ENCODE measurements at places on chromosomes 3 and 15.

- no peak for DNase-seq
Observed at GRCh38 chr3:134908271-134908670, 113.2 kb downstream of the EPHB1 start.

- DNase-seq, result no peak
Observed at GRCh38 chr15:75233504-75234190, 24.5 kb upstream of the GOLGA6C start.

GRCh38 chr15:22918596-22919140, 61.5 kb downstream of the CYFIP1 start:
- DNase-seq, result no peak

GRCh38 chr3:183447206-183448001, 19.0 kb upstream of the MCF2L2 start:
- DNase-seq, result peak; percentile 99

DNA sequence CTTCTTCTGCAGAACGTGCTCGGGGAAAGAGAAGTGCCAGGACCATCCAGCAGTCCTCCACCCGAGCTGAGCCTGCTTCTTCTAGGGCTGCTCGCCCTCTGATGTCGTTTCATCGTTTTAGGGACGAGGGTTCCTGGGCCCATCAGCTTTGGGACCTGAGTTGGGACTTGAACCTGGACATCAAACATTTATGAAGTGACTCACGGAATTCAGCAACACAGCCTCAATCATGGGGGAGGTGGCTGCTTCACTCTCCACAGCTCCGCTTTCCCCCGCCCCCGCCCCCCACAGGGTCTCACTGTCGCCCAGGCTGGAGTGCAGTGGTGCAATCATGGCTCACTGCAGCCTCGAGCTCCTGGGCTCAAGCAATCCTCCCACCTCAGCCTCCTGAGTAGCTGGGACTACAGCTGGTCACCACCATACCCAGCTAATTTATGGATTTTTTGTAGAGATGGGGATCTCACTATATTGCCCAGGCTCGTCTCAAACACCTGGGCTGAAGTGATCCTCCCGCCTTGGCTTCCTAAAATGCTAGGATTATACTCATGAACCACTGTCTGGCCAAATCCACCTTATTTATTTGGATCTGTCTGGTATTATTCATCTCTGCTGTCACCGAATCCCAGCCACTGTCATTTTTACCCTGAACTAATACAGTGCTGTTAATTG, 725 bp upstream of the SCAMP2 start:
- DNase-seq, result peak; percentile 24

GRCh38 chr15:101490922-101491733, 1.6 kb upstream of the PCSK6 start:
- DNase-seq, result no peak

DNA sequence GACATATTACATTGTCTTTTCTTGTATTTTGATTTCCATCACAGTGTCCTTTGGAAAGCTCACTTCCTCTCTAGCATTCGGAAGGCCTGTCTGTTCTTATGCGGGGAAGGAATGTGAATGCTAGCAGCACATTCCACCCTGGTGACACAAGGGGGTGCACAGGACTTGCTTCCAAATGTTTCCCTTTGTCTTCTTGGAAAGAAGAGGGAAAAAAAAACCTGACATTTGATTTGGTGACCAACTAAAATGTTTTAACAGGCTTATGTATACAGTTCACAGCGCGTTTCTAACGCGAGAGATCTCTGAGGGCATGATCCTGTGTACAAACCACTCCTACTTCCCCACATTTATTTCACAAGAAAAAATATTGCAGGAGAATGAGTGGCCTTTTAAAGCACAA, 107.6 kb upstream of the FXR1 start:
- peak; percentile 84 for DNase-seq

DNA sequence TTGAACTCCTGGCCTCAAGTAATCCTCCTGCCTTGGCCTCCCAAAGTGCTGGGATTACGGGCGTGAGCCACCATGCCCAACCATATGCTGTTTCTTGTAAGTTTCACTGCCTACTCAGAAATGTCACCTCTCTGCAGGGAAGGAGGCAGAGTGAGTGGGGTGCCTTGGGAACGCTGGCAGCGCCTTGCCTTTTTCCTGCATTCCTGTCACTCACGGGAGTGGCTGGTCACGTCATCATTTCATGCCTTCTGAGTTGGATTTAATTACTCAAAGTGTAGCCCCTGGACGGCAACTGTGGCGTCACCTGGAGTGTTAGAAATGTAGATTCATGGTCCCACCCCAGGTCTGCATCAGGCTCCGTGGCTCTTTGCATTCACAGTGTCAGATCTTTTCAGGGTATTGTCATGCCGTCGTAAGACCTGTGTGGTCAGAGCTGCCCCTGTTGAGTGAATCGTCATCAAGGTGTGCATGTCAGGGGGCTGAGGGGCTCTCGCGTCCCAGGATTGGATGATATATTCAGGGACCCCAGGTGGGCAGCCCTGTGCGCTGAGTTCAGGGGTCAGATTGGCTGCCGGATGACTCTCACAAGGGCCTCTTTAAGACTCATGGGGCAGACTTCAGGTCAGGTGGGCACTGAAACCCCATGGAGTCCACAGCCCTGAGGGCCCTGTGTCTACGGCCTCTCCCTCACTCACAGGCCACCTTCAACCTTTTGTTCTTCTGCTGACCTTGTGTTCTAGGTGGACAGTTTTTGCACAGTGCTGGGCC, 65.9 kb upstream of the KLHL25 start:
- DNase-seq, result no peak

DNA sequence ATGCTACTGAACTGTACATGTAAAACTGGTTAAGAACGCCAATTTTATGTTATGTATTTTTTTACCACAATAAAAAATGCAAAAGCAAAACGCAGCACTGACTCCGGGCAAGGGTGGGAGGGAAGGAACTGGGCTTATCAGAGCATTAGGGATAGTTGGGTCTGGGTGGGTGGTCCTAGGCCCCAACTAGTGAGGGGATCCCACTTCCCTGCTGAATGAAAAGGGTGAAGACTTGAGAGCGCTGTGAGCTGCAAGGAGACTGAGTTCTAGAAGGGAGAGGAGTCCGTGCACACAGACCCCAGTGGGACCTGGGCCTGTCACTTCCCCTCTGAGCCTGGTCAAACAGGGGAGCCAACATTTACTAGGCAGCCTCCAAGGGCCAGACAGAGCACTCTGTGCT, 98.6 kb downstream of the TPRA1 start:
- DNase-seq, result no peak

DNA sequence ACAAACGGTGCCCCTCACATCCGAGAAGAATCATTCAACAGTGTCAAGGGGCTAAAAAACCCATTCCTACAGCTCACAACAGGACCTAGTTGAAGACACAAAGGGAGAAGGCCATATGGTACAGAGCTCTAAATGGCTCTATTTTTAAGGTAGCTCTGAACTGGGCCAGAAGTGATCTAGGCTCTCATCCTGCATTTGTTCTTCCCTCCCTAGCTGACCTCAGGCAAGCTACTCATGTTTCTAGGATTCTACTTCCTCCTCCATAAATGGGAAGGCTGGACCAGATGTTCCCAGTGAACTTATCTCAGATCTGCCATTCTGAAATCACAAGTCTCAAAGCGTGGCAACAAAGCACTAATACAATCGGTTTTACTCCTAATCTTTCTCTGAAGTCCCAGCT, 62.3 kb downstream of the CPNE4 start:
- DNase-seq, result no peak

DNA sequence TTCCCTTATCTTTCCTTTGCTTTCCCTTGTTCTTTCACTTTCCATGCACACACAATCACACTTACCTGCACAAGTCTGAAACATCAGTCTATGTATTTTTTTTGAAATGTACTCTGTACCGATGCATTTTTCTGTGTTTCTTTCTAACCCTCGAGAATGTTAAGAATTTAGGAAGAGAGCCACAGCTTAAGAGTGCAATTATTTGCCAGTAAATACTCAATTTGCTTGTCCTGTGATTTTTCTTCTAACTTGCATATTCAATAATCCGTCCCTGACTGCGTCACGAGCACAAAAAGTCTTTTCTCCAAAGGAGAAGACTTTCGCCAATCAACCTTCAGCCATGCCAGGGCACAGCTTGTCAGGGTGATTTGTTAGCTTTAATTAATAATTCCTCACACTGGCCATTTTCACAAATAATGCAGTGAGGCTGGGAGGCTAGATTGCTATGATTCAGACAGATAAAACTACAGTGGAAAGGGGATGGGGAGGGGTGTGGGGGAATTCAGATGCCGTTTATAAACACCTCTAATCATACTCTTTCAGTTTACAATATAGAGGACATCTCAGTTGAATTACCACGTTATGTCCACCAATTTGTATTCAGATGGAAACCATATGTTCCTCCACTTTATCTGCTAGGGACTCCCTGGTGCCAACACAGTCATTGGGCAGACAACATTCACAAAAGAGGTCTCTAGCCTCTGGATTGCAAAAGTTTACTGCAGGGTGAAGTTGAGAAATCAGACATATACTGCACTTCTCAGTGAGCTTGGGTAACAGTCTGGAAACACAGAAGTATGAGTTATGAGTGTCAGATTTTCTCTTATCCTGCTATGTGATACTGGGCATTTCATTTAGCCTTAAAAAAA, 388.0 kb downstream of the ZBTB20 start:
- DNase-seq, result no peak

DNA sequence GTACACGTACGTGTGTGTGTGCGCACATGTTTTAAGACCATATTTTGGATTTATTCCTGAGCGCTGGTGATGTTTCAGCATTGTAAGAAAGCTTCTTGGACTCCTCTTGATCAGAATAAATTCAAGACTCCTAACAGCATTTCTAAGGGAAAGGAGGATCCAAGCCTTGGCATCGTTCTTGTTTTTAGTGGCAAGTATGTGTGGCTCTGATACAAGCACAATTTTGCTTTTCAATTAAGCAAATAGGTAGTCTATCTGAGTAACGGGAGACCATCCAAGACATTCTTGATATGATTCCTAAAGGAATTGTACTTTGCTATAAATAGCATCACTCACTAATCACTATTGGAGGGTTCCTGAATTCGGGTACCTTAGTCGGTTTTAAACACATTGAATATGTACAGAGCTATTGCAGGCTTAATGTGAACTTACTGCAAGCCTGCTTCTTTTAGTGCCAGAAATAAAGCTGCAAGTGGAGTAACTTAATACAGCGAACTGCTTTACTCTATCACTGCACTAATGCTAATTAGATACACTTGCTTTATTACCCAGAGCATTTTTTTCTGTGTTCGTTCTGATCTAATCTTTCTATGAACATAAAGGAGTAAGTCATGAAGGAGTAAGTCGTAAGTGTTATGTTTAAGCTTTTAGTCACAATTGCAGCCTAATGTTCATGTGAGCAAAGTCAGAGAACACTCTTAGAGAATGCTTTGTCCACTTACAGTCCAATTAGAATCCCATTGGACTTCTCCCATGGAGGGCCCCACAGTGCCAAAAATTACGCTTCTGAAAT, 186.3 kb downstream of the MCTP2 start:
- no peak for DNase-seq

DNA sequence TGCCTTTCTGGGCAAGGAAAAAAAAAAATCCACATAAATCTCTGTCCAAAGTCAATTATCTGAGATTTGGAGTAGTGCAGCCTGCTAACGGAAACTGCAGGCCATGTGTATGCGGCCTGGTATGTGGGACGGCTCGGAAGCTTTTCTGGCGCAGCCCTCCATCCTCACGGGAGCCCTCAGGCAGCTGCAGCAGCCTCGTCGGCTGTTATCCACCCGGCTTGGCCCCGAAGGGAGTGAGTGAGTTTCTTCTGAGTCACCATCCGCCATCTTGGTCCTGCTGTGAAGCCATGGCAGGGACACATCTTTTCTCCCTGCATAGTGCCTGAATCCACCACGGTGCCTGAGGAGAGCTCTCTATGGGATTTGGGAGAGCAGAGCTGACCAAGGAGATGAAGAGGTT, 62.8 kb downstream of the POLR2M start:
- DNase-seq, result no peak

GRCh38 chr15:66115568-66116206, 137.9 kb downstream of the MEGF11 start:
- peak; percentile 26 for DNase-seq

- no peak for DNase-seq
Observed at GRCh38 chr15:89781891-89782618, 5.9 kb downstream of the MESP2 start.

- no peak for DNase-seq
Observed at GRCh38 chr15:94522125-94522524, 290.8 kb downstream of the MCTP2 start.

GRCh38 chr15:57972864-57973263, 92.6 kb downstream of the ALDH1A2 start:
- DNase-seq, result peak; percentile 68

- DNase-seq, result no peak
Observed at GRCh38 chr3:49601358-49602048, 47.2 kb downstream of the BSN start.

DNA sequence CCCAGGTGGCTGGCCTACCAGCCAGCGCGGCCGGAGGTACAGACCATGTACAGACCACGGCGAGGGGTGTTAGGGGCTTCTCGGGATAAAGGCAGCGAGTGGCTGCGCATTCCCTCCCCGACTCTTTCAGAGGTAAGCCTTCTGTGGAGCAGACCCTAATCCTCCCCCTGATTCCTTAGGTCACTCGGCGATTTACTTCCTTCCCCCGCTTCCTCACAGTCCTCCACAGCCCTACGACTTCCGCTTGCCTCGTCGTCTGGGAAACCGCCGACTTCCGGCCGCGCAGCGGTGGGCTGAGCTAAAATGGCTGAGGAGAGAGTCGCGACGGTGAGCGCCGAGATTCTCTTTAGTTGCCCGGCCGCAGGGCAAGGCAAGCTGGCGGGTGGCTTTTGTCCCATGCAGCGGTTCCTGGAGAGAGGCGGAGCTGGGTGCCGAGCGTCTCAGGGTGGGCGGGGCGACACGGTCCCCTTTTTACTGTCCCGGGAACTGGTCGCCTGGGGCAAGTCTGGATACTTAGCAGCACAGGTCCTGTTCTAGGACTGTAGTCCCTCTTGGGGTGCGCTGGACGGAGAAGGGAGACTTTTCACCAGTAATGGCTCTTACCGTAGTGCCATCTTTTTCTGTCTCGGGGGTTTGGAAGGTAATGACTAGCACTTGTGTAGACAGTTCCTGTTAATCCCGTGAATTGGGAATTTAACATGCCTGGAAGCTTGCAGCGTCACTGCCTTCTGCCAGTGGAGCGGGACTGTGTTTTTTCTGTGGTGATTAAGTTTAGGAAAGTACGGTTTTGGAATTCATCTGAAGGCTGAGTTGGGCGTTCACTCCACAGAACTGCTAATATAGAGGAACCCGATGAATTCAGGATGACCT, at the start of the genes BBS4 and HIGD2B:
Gene BBS4 (plus strand): TSS at position 283 of the 870 bp plus-strand sequence. CDS start 21 bp downstream, at position 304.
Gene HIGD2B (minus strand): TSS at position 258 of the 870 bp plus-strand sequence. CDS start 9,808 bp downstream, outside the sequence.
- DNase-seq, result no peak

DNA sequence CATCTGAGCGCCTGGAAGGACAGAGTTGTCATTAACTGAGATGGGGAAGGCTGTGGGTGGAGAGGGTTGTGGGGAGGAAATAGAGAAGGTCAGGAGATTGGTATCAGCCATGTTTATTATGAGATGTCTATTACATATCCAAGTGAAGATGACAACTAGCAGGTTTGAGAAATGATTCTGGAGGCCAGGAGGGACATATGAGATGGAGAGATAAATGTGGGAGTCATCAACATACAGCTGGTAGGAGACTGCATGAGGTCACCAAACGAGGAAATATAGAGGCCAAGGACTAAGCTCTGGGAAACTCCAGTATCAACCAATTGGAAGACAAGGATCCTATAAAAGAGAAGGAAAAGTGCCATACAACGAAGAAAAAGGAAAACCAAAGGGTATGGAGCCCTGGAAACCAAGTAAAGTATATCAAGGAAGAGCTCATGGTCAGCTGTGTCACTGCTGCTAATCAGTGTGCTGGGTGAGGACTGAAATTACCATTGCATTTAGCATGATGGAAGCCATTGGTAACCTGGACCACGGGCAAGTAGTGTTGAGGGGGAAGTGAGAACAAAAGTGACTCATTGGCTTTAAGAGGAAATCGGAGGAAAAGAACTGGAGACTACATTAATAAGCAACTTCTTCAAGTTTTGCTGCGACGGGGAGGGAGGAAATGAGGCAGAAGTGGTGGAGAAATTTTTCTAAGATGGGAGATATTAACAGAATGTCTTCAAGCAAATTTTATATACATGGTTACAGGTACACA, 14.0 kb upstream of the UACA start:
- DNase-seq, result no peak

All from COR-L47 (cell line).